ENCODE measurements at places on chromosomes 16 and 17.
A peak's percentile ranks its signal among the peaks of the same experiment; 100 is the strongest.

- DNase-seq: no peak
Measured at GRCh38 chr16:27345201-27345600, 31.4 kb downstream of the IL4R start.

DNA sequence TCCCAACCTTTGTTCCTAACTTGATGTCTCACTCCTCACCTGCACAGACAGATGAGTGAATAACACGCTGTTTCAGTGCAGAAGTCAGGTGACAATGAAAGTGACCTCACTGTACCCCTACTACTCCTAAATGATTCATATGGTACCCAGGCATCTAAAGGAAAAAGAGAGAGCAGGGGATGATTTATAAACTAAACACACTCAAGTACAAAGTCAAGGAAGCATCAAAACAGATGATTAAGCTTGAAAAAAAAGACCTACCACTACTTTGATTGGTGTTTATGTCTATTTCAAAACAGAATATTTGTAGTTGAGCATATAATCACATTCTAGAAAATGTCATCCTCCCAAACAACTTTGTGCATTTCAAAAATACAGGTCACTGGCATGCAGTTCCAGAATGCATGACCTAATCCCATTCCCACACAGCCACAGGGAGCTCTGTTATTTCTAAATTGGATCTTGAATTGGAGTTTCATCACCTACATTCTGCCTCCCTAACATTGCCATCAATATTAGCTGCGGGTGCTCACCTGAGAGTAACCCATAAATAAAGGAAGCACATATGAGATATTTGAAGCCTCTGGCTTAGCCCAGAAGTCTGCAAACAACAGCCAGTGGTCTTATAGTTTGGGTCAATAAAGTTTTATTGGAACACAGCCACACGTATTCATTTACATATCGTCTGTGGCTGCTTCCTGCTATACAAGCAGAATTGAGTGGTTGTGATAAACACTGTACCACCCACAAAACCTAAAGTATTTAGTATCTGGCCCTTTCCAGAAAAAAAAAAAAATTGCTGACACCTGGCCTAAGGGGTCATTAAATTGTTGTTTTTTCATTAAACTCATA is 14.0 kb downstream of the HS3ST3A1 start:
- no peak for DNase-seq

DNA sequence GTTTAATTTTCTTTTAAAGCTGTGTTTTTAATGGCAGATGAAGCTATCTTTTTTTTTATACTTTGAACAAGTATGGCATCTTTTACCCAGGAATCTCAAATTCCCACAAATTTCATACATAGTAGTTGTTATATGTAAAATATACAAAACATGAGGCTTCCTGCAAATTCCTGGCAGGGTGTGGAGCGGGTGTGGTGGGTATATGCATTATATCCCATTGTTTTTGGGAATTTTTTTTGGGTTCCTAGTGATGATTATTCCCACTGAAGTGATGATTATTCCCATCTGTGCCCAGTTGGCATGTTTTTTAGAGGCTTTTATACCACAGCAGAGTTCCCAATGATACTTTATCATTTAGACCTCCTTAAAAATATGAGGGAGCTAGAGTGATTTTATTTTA is 320.4 kb downstream of the ZFHX3 start:
- no peak for DNase-seq

DNA sequence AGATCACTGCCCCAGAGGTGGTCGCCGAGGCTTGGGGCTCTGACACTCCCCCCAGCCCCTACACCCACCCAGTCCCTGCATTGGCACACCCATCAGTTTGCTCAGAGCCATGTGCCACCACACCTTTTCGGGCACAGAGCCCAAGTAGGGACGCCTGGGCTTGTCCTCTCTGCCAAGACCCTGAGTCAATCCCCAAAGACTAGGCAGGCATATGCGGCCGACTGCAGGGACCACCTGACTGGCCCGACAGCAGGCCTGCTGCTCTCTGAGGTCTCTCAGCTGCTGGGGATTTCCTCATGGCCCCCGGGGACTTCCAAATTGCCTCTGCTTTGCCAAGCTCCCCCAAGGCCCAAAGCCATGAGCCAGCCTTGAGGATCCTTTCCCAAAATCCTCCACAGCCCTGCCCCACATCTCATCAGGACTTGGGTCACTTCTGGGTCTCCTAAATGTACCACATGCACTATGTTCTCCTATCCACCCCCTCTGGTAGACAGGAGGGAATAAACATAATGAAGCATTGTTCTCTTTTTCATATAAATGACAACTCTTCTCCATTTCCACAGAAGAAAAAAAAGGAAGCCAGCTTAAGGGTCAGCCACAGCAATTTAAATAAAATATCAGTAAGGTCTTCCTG is 30.6 kb downstream of the MYO18A start:
- no peak for DNase-seq

DNA sequence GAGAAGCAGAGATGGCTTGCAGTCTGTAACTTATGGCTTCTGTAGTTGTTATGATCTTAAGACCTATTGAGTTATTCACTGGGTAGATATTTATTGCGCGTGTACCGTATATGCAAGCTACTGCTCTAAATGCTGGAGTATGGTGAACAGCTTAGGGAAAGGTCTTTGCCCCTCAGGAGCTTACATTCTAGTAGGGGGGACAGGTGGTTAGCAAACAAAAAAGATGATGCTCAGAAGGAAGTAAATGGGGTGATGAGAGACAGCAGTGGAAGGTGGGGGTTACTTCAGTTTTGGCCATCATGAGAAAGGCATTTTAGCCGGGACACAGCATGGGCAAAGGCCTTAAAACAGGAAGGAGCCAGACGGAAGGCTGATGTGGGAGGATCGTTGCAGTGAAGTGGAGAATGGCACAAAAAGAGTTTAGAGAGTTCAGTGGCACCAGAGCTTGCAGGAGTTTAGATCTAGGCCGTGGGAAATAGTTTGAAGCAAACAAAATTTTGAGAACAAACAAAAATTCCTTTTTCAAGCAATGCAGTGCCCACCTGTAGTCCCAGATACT is 2.1 kb downstream of the ARMC7 start:
- DNase-seq: no peak

- no peak for DNase-seq
Measured at GRCh38 chr16:61617219-61617783, 418.9 kb downstream of the CDH8 start.

DNA sequence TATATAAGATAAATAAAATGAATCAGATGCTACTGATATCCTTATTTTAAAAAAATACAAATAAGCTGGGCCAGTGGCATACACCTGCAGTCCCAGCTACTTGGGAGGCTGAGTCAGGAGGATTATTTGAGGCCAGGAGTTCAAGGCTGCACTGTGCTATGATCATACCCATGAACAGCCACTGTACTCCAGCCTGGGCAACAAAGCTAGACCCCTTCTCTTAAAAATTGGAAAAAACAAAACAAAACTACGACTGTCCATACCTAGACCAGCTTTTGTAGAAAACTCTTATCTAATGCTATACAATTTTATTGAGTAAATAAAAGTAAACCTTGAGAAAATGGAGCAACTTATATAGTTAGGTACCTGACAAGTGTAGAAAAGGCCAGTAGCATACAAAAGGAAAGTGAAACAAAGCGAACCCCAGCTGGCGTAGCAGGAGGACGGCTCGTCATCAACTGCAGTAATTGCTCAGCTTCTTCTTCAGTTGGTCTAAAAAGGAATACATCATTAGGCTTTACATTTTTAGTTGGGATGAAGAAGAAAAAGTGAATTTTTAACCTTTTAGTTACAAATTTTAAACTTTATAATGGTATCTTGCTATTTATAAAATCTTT is 23.6 kb downstream of the INTS2 start:
- no peak for DNase-seq

- no peak for DNase-seq
Measured at GRCh38 chr17:75010683-75011400, 1.6 kb upstream of the MRPL58 start.

DNA sequence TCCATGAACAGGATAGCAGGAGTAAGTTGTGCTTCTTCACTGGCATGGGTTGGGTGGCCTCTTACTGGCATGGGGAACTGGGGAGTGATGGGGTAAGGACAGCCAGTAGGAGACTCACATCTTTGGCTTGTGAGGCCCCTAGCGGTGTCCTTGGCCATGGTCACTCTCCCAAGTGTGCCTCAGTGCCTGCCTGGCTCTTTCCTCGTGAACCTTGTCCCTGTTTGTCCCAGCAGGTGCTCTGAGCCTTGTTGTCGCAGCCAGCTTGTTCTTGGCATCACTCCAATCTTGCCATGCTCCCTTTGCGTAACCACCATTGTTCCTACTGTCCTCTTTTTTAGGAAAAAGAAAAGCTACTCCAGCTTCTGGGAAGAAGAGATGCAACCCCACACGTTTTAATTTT is 53.6 kb upstream of the SDK2 start:
- DNase-seq: peak; percentile 38

- peak; percentile 57 for DNase-seq
Measured at GRCh38 chr17:42193969-42194899, at the start of gene GHDC. GHDC (minus strand) TSS chr17:42194494; CDS start chr17:42193581, 913 bp downstream.

DNA sequence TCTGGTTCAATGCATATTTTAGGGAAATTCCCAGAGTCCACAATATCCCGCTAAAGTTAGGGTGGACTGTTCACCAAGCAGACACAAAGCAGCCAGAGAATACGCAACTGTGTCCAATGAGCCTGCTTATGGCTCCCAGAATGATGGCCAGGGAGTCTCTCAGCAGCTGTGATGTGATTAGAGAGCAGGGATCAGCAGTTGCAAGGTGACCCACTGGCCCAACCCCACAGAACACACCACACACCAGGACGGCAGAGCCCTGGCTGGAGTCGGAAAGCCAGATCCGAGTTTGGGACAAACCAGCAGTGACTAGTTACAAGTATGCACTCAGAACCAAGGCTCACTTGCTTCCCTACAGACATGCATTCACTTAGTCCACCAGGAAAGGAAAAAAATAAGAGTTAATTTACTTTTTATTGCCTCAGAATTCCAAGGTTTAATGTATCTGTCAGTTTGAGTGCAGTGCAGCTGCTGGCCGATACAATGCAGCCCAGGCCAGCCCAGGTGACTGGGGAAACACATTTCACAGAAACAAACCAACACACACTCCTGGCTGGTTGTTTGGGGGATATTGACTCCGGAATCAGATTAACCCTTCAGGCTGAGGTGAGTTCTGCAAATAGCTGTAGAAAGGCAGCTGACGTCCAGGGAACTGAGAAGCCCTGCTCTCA is 121.7 kb downstream of the HIC1 start:
- no peak for DNase-seq

DNA sequence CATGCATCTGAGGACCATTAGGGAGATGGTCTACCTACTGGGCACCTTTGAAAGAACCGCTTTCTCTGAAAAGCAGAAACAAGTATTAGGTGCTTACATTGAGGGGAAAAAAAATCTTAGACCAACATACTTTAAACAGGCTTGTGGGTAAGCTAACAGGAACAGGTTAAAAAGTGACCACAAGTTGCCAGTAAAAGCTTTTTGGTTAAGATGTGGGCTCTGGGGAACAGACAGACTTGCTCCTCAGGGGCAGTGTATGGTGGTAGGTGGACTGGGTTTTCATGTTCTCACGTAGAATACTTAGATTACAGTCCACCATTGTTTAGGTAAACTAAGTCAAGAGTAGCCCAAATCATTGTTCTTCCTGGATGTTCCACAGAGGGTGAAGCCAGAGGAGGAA is 41.2 kb downstream of the REXO5 start:
- DNase-seq: no peak

- no peak for DNase-seq
Measured at GRCh38 chr16:75019007-75019406, 20.2 kb downstream of the ZNRF1 start.

DNA sequence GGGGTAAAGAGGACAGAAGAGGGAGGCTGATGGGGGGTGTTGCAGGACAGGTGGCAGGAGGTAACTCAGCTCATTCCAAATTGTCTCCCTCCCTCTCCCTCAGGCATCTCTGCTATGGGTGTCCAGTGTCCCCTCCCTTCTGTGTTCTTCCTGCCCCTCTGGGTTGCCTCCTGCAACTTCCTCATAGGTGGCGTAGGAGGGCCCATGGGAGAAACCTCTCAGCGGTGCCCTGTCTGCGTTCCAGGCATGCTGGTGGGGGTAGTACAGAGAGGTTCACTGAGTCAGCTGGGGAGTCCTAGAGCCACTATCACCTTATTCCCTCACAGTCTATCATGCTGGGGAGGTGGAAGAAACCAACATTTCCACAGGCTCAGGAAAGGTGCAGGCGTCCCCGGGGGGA is 14.7 kb upstream of the ODF4 start:
- no peak for DNase-seq

- no peak for DNase-seq
Measured at GRCh38 chr16:86320237-86320595, 190.1 kb upstream of the FOXF1 start.

DNA sequence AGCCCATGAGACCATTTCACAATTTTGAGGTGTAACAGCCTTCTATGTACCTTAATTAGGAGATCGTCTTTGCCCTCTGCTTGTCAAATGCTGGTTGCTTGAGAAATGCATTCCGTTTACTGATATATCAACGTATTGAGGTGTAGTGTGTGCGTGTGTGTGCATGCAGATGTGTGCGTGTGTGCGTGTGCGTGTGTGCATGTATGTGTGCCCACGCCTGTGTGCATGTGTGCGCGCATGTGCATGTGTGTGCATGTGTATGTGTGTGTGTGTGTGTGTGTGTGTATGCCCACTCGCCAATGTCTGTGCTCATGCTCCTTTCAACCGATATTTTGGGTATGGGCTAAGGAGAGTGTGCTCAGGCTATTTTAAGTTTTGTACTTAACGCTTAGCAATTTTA is 81.5 kb upstream of the ZFHX3 start:
- DNase-seq: no peak

- DNase-seq: no peak
Measured at GRCh38 chr16:79402356-79402755, 198.2 kb downstream of the MAF start.
